ENCODE measurements at places on chromosomes 5 and 9.

- DNase-seq, result no peak
These were observed 17.1 kb downstream of the GKAP1 start for GRCh38 chr9:83800236-83801033.

DNA sequence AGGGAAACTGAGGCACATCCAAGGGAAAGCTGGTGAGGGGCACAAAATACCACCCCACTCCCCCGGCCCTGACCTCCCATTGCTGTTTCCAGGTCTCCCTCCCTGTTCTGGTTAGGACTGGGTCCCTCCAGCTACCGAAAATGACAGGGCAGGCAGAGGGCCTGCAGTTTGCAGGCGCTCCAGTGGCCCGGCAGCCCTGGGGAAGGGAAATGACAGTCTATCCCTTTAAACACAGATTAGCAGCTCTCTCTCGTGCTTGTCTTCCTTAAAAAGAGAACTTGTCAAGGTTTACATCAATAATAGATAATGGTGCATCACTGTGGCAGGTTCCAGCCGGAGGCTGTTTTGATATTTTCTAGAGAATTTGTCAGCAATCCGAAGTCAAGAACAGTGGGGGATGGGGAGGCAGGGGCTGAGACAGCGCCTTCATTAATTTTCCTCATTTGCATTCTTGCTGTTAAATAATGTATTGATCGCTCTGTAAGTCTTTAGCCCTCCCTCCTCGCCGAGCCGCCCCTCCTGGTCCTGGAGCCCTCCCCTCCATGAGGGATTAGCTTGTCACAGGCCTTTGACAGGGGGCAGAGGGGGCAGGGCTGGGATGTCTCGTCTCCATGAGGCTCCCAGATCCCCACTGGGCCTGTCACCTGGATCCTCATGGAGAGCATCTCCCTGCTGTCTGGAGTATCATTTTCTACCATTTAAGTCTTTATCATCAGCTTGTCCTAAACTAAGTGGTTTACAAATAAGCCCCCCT is 45.0 kb upstream of the RAPGEF1 start:
- no peak for DNase-seq

DNA sequence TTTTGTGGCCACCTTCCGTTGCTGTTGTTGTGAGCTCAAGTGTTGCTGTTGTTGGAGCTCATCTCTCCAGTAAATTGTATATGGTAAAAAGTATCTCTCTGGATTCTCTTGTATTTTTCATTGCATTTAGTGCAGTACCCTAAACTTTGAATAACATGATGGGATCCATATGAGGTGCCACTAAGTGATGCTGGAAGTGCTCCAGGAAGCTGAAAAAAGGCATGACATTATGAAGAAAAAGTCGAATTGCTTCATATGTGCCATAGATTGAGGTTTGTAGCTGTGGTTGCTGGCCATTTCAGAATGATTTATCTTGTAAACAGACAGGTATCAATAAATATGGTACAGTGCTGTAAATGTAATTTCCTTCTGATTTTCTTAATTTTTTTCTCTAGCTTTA is 5.5 kb downstream of the MARCHF6 start:
- DNase-seq, result no peak

GRCh38 chr5:76154009-76154690 is 71.0 kb downstream of the SV2C start:
- DNase-seq, result no peak

DNA sequence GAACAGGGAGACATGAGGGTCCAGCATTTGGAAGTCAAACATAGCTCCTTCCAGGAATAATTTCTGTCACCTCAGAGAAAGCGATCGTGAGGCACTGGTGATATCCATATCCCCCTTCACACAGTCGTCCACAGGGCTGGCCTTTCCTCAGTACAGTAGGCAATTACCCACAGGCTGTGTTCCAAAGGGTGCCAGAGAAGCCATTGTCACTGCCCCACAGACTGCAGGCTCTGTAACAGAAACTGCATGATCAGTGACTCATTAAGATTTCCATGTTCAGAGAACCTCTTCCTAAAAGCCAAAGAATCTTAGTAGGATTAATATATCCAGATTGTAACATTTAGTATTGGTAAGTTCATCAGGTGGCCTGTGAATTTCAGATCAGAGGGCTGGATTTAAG is 127.6 kb downstream of the RPS23 start:
- no peak for DNase-seq

GRCh38 chr9:5483306-5483705 is 27.0 kb upstream of the PDCD1LG2 start:
- DNase-seq, result no peak

DNA sequence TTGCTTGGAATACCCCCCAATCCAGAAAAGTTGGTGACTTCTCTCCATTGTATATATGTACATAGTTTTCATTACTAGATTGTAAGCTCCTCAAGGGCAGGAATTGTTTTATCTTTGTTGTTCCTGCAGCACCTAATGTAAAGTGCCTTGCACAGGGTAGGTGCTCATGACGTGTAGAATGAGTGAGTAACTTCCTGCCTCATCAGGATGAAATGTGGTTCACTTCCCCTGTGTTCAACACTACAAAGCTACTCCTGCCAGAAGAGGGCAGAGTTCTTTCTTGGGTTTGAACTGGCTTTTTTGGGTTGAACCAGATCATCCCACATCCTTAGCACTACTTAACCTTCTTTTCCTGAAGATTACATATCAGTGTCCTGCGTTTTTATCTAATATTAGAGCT is 23.9 kb downstream of the GTF3C4 start:
- DNase-seq, result peak; percentile 11

GRCh38 chr9:132075853-132076252 is 3.8 kb downstream of the MED27 start:
- DNase-seq, result no peak

- peak; percentile 37 for DNase-seq
These were observed 1.0 kb upstream of the TSLP start for GRCh38 chr5:111070272-111071134.

DNA sequence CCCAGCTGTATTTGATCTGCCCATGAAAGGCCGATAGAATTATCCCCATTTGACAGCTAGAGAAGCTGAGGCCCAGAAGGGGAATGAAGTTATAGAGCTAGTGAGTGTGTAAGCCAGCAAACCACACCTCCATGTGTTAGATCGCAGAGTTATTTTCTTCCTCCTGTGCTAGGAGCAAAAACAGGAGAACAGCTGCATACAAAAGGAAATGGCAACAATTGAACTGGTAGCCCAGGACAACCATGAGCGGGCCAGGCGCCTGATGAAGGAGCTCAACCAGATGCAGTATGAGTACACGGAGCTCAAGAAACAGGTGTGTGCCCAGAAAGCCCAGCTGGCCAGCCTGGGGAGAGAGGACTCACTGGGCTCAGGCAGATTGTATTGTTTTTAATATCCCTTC is 30.4 kb downstream of the RAB14 start:
- no peak for DNase-seq

Measured in cardiac fibroblast (primary cell).